ENCODE measurements at places on chromosomes 5 and 9.
A peak's percentile ranks its signal among the peaks of the same experiment; 100 is the strongest.

DNA sequence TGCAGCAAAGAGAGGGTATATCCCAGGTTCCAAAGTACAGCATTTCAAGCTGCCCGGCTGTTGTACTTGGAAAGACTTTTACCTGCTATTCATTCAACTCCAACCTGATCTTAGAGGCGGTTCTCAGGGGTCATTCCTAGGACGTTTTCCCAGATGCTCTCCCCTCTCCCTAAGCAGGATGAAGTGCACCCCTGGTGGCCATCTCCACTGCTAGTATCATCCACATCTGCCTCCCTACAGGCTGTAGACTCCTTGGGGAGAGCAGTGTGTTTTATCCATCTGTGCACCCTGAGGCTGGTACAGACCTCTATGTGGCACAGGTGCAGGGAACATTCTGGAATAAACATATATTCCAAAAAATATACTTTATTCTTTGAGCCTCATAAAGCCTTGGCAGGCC is 56.8 kb downstream of the PTPN3 start:
- DNase-seq = no peak

DNA sequence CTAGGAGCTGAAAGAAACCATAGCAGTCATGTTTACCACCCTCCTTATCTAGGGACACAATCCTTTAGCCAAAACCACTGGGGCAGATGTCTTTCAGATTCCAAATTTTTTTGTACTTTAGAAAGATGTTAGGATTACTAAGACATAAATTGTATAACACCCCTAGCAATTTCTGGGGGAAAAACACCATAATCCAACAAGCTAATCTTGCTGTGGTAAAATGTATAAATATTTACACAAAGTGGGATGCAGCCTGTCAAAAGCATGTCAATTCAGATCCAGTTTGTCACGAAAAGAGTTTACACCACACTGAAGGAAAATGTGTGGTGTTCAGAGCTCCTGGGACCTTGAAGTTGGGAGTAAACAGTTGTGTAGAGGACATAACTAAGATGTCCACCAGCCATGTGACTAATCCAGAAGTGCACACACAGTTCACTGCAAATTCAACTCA is 274.3 kb downstream of the ADAMTSL1 start:
- DNase-seq = no peak

- DNase-seq = no peak
These were observed 584.1 kb upstream of the NUDT12 start for GRCh38 chr5:104146652-104147051.

DNA sequence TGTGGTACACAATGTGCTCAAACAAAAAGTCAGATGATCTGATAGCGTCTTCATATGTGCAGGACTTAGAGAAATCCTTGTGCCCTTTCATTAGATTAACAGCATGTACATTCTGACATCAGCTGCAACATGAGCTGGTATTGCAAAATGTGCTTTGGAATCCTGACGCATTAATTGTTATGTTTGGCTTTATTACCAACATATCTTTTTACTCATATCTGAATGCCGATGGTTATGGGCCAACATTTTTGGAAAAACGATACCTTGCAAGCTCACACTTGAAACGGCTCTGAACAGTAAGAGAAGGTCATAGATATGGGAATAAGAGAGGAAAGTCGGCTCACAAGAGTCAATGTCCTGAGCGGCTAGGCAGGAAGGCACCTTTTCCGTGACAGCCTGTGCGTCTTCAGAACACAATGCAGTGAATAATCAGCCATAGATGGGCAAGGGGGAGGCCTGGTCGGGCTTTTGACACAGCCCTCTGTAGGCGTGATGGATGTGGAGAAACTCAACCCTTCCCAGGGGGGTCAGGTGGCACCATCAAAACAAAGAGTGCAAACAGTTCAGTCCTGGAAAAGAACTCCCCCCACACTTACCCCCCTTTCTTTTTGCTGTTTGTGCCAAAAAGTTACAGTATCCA is 36.4 kb upstream of the GAS1 start:
- peak; percentile 74 for DNase-seq

GRCh38 chr5:137792303-137792702 is 38.1 kb upstream of the HNRNPA0 start:
- no peak for DNase-seq

DNA sequence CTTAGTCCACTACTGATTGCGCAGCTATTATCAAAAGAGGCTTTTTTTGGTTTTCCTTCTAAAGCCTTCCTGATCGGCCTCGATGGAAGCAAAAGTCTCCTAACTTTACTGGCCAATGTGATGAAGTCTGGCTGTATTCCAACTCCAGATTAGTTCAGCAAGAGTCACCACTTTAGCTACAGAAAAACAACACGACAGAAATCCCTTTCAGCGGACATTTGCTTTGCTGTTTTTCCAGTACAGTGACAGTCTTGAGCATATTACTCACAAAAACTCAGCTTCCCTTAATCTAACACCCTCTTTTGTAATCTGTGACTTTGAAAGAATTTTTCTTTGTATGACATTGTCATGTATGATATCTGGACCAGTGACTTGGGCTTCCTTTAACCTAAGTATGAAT is 95.7 kb downstream of the HOMER1 start:
- DNase-seq = no peak

- no peak for DNase-seq
These were observed 7.5 kb upstream of the CTNNAL1 start for GRCh38 chr9:109020581-109021511.

- no peak for DNase-seq
These were observed 704 bp downstream of the SPARC start for GRCh38 chr5:151685749-151686673.

DNA sequence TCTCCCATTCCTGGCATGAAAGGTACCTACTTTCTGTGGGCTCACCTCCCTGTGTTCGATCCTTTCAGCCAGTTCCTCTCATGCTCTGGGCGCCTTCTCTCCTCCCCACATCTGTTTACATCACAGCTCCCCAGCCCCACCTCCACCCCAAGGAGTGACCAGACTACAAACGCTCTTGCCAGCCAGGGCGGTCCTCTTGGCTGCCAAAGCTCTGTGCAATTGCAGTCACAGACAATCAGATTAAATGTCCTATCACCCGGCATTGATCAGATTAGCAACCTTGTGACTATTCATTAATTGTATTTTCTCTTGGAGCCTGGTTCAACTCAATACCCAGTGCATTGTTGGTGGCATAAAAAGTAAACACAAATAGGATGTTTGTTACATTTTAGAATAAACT is 211.2 kb upstream of the TBCA start:
- no peak for DNase-seq

DNA sequence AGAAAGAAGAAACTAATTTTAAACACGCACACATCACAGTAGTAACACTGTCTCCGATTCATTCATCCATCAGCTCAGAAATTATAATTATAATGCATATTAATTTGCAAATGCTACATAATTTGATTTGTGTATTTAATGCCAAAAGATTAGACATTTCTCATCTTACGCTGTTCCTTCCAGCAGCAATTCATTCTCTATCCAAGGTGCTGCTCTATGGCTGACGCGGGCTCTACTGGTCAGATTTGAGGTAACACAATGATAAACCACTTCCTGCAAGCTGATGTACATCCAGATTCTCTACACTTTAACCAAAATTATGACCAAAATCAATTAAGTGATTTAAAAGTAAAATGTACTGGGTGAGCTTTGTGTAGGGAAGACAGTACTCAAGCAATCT is 77.9 kb upstream of the ICE1 start:
- DNase-seq = no peak

- DNase-seq = no peak
These were observed 48.0 kb upstream of the SAP30L start for GRCh38 chr5:154397652-154398406.

DNA sequence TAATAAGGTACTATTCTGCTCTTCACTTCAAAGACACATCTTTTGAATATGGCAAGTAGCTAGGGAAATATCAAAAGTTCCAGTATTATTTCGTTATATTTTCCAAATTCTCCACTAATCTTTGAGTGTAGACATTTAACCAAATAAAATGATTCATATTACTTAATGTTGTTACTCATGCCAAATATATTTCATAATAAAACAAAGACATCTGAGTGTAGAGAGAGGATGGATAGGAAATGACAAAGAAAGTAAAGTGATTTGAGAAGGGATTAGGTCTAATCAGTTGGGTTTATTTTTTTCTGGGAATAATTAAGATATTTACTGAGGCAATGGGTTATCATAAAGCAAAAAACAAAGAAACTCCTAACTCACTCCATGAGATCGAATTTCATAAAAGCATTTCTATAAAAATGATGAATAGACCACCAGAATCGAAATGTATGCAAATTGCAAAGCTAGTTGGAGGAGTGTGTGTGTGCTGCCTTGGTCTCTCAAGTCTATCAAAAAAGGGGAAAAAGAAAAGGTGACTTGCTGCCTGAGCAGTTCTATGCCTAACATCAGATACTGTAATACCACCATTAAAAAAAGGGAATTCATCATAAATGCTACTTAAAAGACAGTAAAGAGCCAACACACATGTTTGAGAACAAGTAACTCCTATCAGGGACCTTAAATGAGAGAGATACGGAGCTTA is 255.5 kb downstream of the PDE4D start:
- no peak for DNase-seq

GRCh38 chr5:151721087-151721646 is 34.5 kb upstream of the SPARC start:
- DNase-seq = no peak

GRCh38 chr5:90050103-90050502 is 359.5 kb downstream of the CETN3 start:
- no peak for DNase-seq

DNA sequence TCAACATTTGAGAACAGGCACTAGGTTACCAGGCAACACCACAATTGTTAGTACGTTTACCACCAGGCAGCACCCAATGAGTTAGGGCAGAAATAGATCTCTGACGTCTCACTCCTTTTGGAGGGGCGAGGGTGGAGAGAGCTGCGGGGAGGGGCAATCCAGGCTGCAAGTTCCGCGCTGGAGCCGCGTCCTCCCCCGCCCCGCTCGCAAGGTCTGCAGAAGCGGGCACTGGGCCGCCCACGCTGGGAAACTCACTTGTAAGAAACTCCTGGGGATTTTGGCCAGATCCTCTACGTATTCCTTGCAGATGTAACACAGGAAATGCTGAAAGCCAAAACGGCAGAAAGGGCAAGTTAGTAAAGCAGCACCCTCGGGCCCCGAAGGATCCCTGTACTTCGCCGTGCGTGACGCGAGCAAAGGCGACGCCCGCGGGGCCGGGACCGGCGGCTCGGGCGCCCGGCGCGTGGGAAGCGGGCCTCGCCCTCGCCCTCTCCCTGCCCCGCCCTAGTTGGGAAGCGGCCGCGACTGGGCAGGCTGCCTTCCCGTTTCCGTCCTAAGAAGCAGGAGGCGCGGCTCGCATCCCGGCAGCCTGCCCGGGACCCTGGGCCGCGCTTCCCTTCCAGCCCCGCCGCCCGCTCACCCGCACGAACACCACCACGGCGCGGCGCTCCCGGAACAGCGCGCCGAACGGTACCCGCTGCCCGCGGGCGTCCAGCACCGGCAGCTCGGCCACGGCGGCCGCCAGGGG is 493 bp downstream of the PRXL2C start:
- DNase-seq = peak; percentile 72

- DNase-seq = no peak
These were observed 17.3 kb upstream of the XPA start for GRCh38 chr9:97714435-97714834.

DNA sequence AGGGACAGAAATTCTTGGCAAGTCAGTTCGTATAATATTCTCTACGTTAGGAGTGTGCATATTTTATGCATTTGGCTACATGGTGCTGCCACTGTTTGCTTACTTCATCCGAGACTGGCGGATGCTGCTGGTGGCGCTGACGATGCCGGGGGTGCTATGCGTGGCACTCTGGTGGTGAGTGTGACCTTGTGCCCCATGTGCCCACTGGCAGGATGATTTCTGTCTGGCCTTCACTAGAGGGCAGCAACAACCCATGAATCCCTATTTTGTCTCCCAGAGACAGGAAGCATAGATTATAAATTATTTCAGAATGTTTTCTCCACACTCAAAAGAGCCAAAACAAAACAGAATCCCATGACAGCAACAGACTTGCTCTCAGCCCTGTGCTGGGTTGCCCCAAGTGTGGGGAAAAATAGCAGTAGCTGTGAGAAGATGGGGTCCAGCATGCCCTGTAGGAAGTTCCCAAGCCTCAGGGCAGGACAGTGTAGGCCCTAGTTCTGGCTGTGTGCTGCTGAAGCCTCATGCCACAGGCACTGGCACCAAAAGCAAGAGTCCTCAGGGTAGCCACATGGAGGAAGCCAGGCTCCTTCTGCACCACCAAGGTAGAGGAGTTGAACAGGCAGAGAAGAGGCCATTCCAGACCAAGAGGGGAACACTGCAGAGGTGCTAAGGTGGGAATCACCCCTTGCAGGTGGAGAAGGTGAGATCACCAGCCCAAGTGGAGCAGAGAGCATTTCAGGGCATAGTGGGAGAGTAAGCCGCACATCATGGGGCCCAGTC is 16.0 kb downstream of the SLC22A5 start:
- no peak for DNase-seq

DNA sequence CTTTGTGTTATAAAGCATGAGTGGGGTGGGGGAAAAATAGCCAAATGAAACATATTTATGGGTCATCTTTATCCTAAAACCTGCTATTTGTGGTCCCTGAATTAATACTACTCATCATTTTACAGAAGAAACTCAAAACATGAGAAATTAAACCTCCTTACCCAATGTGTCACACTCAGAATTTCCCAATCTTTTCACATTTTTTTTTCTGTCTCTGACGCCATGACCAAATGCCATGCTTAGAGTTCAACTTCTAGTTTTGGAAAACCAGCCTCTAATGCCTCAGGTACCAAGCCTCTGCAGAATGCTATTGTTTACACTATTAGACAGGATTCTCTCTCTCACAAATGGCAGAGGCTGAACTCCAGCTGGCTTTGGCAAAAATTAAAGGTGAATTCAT is 505.5 kb upstream of the WWC1 start:
- DNase-seq = no peak

DNA sequence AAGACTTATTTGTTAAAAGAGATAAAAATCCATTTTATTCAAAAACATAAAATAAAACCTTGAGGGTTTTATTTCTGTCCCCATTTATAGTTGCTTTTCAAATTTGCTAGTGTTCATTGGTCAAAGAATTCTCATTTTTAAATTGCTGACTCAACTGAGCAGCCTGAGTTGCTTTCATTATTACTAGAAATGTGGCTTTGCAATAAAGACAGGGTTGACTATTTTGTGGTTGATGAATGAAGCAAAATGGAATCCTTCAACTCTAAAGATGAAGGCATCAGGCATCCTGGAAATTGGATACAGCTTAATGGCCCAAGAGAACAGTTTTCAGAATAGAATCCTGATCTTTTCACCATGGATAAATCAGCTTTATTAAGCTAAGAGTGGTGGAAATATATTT is 23.9 kb upstream of the PPP3R2 start:
- DNase-seq = no peak

DNA sequence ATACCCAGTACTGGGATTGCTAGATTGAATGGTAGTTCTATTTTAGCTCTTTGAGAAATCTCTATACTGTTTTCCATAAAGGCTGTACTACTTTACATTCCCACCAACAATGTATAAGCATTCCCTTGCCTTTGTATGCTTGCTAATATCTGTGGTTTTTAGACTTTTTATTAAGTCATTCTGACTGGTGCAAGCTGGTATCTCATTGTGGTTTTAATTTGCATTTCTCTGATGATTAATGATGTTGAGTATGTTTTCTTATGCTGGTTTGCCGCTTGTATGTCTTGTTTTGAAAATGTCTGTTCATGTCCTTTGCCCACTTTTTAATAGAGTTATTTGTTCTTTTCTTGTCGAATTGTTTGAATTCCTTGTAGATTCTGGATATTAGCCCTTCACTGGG is 512.7 kb upstream of the PAPPA start:
- DNase-seq = no peak
